ENCODE measurements at places on chromosomes 1 and 21.

DNA sequence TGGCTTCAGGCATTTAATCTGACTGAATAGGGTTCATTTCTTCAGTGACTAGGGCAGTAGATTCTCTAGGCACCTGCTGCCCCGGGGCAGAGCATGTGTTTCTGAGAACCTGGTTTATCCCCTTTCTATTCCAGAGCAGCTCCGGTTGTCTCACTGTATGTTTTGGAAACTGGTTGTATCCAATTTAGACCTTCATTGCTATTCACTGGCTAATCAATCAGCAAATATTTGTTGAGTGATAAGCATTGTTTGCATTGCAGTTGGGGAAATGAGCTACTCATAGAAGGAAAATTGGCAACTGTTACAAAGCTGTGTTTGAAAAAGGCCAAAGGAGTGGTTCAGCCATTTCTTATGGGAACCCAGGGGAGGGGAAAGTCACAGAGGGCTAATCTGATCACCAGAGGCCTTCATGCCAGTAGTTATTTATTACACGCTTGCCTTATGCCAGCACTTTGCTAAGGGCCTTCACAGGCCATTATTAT lies 2.9 kb downstream of the QSOX1 start:
- peak; percentile 95 for DNase-seq

DNA sequence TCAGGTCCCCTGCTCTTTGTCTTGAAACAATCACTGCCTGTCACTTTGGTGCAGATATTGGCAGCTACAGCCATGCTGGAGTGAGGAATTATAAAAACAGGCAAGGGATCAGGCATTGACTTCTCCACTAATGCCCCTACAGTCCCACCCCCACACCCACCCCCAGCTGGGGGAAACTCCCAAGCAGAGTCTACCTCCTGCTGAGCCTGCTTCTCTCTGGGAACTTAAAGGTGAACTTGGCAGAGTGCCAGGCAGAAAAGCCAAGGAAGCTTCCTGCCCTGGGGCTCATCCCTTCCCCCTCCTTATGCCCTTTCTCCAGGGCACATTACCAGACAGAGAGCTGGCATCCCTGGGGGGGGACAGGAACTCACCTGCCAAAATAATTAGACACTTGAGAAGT lies 6.7 kb downstream of the NCMAP start:
- DNase-seq, result peak; percentile 20

- no peak for DNase-seq
Observed at GRCh38 chr1:63822540-63822939, 48.7 kb downstream of the ROR1 start.

DNA sequence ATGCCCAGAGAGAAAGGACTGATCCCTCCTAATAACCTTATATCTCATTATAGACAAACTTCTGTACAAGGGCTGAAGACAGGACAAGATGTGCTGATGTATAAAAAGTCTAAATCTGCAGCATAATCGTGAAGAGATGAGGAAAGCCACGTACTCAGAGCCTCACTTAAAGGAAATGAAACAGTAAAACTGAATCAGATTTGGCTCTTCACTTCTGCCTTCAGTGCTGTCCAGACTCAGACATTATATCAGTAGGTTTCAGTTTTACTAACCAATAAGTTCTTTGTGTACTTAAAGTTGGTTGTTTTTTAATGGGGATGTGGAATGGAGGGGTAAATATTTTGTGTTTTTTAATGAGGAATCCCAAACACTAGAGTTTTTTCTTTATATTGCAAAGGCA lies 45.3 kb upstream of the RGS1 start:
- DNase-seq, result no peak

- DNase-seq, result peak; percentile 14
Observed at GRCh38 chr1:197774466-197775281, 606 bp downstream of the DENND1B start.

DNA sequence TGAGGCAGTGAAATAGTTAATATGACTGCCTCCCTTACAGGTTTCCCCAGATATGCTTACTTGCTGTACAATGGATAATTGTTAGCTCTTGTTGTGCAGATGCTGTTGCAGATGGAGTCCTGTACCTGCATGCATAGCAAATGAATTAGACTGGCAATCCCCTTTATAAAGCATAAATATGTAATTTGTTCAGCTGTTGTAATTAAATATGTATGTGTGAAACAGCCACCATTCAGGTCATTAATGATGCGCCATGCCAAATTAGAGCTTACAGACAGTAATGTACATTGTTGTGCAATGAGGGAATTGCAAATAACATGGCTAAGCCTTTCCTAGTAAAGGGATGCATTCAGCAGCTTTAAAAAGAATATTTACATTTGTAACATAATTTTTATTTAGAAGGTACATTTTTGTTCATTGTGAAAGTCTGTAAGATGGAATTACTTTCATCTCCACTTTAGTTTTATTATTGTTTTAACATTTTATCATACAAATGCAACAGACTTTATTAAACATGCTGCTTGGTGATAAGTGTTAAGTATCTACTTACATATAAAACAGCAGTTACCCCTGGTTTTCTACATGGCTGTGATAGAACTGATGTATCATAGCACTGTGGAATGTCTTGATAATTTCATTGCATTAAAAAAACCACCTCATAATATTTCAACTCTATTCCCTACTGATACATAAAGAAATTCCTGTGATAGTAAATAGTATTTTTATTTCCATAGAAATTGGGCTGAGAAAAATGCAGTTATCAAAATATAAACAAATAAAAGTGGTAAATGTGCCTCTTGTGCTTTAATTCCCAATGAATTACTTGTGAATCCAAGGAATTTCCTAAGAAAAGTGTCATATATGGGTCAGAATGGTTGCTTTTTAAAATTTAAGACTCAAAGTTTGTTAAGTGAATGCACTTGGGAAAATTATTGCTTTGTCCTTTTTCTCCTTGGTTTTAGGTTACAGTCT lies 99.0 kb downstream of the NFIA start:
- DNase-seq, result no peak

DNA sequence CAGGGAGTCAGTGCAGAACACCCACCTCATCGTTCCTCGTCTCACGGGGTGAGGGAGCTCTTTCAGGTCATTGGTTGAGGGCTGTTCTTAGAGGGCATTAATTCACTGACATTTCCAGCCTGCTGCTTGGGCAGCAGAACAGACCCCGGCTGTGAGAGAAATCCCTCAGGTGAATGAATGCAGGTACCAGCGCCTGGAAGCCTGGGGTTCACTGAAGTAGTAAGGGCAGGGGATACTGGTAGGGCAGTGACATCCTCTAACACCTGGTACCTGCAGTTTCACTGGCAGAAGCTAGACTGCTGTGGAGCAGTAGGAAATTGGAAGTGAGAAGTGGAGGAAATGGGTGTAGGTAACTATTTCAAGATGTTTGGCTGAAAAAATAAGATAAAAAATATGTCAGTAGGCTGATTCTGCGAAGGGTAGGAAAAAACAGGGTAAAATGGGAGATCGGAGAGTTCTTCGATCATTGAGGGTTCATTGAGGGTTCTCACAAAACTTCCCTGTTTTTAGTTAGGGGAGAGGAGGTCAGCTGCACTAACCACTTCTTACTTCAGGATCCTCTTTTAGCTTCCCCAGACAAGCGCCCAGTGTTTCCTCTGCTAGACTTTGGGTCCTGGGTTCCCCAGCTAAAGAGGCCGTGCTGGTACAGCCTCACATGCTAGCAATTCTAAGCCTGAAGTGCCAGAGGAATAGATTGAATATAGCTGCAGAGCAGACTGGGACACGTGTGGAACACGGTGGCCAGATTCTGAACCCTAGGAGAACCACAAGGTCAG lies 55.2 kb downstream of the RNF220 start:
- DNase-seq, result no peak

GRCh38 chr1:200895801-200896530 lies 1.3 kb downstream of the INAVA start:
- DNase-seq, result no peak

GRCh38 chr21:42207426-42207825 lies 11.5 kb upstream of the ABCG1 start:
- DNase-seq, result no peak

- no peak for DNase-seq
Observed at GRCh38 chr1:47469390-47469759, 31.5 kb downstream of the FOXD2 start.

DNA sequence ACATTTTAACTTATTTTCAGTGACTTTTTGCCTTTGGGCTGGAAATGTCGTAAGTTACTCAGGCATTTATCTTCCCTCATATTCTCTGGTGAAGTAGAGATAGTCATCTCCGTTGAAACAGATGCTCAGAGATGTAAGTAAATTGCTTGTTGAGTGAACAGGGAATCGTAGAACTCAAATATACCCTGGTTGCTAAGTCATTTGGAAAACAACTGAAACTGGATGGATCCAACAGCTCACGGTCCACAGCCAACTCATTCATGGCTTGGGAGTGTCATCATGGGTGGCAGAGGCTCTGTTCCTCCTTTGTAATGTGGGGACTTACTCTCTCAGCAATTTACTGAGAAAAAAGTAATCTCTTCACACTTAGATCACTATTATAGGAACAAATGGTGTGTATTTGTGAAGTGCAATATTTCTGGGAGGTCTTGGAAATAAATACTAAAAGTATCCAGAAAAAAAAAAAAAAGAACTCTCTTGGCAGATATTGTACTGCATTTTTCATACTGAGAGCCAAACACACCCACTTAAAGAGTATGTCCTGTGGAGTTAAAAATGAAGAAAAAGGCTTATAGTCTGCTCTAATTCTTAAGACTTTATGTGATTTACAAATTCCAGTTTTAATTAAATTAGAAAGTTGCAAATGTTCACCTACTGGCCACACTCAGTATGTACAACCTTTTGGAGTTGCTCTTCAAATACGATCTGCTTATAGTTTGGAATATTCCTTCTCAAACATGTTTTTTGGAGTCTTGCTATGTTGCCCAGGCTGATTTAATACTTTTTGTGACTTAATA lies 107.4 kb downstream of the LEPR start:
- DNase-seq, result no peak

- DNase-seq, result peak; percentile 89
Observed at GRCh38 chr1:151130987-151131586, 15.3 kb downstream of the SEMA6C start.

- DNase-seq, result no peak
Observed at GRCh38 chr1:54367613-54368012, 38.6 kb downstream of the SSBP3 start.

DNA sequence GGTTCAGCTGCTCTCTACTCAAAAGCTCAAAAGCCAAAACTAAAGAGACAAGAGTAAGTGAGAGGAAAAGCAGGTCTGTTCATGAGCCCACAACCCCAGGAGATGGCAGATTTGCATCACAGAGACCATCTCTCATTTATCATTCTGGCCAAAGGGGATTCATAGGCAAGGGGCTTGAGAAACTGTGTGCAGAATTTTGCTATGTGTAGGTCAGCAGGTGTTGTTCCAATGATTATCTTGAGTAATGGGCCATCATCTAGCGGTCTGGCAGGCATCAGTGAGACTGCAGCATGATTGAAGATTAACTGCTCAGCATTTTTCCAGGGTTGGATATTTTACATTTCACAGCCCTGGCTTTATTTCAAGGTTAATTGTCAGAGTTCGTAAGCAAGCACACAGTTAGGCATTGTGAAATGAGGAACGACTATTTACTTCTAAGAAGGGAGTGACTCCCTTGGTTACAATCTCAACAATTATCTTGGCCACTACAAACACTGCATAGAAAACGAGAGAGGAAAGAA lies 1204.6 kb upstream of the TMPRSS15 start:
- peak; percentile 12 for DNase-seq

- DNase-seq, result no peak
Observed at GRCh38 chr1:161709373-161709772, 2.3 kb downstream of the FCRLA start.

DNA sequence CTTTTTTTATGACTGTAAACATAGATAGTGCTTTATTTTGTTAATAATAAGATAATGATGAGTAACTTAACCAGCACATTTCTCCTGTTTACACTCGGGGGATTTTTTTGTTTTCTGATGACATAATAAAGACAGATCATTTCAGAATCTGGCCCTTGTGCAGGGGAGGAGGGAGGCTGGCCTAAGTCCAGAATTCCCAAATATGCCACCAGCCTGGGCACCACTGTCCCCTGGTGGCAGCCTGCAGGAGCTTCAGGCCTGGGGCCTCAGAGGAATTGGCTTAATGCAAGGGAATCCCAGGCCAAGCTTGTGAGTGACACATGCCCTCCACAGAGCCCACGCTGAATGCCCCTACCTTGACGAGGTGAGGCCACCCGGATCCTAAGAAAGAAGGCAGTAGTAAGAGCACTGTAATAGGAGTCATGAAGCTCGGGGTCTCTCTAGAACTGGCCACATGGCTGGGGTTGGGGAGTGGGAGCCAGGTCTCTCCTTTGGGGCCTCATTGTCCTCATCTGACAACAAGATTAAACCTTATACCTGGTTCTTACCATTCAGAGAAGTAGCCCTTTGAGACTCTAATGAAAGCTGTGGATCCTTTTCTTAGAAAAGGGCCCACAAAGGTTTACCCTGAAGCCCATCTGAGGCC lies 24.1 kb downstream of the ETNK2 start:
- peak; percentile 65 for DNase-seq

- no peak for DNase-seq
Observed at GRCh38 chr1:58144698-58145270, 401.7 kb downstream of the OMA1 start.

DNA sequence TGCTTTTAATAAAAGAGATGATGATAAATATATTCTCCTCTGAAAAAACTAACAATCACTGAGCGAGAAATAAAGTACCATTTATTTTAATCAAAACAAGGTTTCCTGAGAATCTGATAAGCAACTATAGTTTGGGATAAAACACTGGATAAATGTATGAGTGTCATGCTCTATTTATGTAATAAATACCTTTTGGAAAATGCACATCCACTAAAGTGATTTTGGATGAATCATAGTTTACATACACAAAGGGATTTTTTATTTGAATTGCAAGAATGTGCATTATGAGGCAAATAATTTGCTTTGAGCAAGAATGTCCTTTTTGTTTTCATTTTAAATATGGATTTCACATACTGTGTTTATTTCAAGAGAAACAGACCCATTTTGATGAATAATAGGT lies 1483.5 kb downstream of the MRPL39 start:
- DNase-seq, result no peak

GRCh38 chr1:55775007-55775406 lies 559.8 kb upstream of the USP24 start:
- no peak for DNase-seq

DNA sequence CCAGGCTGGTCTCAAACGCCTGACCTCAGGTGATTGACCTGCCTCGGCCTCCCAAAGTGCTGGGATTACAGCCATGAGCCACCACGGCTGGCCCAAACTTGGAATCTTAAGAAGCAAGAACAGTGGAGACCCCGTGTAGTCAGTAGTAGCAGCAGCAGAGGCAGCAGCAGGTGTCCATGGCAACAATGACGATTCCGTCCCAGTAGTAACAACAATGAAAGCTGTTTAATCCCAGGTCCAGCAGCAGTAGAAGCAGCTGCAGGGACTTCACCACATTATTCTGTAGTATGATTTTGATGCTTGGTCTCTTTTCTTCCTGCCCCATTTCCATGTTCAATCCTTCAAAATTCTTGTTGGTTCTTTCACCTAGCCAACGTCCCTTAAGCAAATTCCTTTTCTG lies 69.6 kb upstream of the KCTD3 start:
- DNase-seq, result peak; percentile 11

DNA sequence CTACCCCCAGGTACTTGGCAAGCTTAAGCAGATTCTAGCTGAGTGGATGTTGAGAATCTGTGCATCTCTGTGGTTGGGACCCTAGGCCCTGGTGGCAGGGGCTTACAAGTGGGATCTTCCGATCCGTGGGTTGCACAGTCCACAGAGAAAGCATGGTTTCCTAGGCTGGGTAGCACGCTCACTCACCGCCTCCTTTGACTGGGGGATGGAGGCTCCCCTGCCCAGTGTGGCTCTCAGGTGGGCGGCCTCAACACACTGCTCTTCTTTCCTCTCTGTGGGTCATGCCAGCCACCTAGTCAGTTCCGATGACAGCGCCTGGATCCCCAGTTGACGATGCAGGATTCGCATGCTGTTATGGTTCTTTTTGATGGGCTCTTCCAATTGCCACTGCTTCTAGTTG lies 639.5 kb upstream of the ADAMTS5 start:
- no peak for DNase-seq

Data from NCI-H1092 treated with DMSO at 0.1 percent for 48 hours (cell line).